CD4-positive, alpha-beta T cell treated with Interleukin-21 for 1 hour (primary cell): ENCODE measurements at places on chromosomes 2 and 18.

DNA sequence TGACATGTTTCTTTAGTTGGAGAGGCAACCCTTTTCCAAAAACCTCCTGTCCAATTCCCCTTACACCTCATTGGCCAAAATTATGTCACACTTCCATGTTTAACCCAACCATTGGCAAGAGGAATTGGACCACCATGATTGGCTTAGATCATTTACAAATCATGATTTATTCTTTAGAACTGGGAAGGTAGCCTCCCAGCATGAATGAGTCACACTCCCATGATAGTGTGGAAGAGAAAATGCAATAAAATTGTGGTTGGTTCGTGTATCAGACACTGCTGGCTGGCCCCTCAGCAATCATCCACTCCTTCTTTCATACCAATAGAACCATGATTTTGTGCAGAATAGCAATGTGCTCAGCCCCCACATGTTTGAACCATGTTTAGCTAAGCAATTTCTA lies 156.6 kb upstream of the ACVR2A start:
- DNase-seq, result no peak

DNA sequence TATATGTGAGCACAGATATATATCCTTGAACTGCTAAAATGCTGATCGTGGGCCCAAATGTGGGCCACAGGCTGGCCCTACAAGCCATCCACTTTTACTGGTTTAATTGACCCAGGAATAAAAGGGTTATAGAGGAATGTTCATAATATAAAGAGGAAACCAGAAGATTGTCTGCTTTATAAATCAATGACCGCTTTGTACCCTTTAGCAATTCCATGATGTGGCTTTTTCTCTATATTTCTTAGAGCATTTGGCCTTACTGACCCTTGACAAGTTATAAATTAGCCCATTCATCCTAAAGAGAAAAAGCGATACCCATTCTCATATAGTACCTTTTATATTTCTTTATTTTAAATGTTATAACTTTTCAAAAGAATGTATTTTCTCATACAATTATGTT lies 87.1 kb upstream of the ITGA4 start:
- DNase-seq, result no peak

- DNase-seq, result no peak
These were observed 13.2 kb upstream of the RAPGEF4 start for GRCh38 chr2:172722481-172722880.

GRCh38 chr2:237012577-237013267 lies 73.0 kb upstream of the COPS8 start:
- no peak for DNase-seq

DNA sequence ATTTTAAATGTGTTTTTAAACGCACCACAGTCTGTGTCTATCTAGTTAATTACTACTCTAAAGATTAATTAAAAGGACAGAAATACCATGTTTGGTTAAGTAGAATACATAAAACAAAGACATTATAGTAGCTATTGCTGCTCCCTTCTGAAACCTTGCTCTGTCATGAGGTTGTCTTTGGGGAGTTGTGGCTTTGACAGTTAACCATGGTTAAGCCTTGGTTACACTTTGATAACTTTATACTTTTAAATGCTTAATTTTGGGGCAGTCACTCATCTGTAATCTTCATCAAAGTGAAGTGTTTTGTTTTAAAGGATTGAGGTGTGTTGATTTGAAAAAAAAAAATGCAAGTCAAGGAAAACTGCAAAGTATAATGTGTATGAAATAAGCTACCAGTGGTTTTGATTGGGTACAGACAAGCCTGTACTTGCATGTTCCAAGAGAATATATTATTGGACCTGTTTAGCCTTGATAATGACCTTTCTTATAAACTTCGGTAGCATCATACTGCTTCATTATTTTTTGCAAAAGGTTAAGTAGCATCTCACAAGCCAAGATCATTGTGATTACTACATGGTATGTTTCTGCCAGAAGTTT lies 29.8 kb upstream of the TBR1 start:
- no peak for DNase-seq

DNA sequence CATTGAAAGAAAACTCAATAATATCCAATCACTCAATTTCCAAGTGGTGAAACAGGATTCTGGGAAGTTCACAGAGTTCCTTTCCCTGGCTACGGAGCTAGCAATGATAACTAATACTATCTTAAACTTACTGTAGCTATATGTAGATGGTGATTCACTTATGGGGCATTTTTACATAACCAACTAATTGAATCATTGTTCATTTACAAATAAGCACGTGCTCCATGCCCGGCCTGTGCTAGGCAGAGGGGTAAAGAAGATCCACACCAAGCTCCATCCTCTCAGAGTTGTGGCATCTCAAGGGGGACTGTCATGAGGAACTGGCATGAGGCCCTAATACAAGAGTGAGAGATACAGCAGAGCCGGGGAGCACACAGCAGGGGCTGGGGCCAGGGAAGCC lies 176.3 kb downstream of the ANKRD30B start:
- no peak for DNase-seq
